ENCODE measurements at places on chromosomes 7 and 10.

DNA sequence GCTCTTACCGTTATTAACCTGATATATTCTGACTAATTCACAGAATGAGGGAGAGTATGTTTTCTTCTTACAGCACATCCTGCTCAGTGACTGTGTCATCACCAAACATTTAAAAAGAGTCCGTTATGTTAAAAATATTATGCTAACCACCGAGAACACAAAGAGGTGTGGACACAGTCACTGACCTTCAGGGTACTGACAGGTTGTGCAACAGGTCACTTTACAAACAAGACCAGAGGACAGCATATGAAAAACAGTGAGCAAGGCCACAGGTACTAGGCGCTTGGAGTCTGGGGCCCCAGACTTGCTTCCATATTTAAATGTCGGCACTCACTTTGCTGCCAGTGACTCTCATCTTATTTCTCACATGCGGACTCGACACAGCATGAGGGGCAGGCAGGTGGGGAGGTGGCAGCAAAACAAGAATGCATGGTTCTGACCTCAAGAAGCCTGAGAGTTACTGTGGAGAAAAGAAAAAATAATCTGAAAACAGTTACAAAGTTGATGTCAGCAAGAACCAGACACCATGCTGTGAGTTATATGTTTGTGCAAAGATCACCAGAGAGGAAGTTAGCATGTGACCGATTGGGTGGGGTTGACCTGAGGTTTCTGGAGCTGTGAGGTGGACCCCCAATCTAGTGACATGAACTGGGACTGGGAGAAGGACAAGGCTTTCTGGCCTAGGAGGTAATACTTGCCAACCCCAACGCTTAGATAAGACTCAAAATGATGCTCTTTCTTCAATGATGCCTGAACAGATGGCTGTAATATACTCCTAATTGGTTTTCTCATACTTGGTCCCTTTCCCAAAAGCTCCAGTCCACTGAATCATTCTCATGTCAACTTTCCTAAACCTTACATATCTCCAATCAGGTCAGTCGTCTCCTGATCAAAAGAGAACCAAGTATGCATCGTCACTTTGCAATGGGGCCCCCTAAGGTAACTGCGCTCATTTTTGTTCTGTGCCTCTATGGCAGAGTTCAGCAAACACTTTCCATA is 102.4 kb downstream of the HIPK2 start:
- DNase-seq: no peak

GRCh38 chr7:3157566-3158287 is 114.1 kb upstream of the CARD11 start:
- DNase-seq: no peak

DNA sequence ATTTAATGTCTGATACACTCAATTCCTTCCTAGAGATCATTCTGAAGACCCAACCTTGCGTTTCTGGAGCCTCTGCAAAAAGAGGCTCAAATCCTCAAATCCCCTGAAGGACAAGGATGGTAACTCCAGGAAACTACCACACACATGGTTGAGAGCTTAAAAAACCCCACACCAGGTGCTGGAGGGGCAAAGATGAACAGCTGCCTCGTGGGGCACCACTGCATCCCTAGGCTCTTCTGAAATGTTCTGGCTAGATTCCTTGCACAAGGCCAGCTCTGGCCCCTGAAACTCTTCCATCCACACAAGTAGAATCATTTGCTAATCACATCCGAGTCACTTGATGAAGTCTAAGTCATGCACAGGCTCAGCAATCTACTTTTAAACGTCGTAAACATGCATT is 286.6 kb downstream of the ELMO1 start:
- DNase-seq: no peak

DNA sequence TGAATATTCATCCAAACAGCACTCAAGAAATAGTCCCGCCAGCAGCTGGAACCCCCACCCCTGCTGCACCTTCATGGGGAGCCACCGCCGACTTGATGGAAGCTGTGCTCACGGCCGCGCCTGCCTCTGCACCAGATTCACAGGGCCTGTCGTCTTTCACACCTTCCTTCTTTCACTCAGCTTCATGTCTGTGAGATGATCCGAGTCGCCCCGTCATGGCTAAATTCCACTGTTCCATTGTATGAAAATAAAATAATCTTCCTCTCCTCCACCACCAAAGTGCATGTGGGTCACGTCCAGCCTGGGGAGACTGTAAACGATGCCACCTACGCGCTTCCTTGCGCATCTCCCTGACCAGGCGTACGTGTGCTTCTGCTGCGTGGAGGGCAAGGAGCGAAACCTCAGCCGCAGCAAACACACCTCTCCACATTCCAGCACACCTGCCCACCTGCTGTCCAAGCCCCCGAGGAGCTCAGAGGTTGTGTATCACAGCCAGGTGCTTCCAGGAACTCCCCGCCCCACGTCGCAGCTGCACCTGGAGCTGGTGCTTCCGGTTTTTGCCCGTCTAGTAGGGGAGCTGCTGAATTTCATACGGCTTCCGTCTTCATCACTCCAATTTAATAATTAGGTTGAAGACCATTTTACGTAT is 137.0 kb downstream of the PTPRN2 start:
- DNase-seq: no peak

GRCh38 chr7:121219026-121219425 is 109.8 kb upstream of the WNT16 start:
- no peak for DNase-seq

- DNase-seq: no peak
These were observed 52.0 kb upstream of the NKX6-2 start for GRCh38 chr10:132837905-132838304.

DNA sequence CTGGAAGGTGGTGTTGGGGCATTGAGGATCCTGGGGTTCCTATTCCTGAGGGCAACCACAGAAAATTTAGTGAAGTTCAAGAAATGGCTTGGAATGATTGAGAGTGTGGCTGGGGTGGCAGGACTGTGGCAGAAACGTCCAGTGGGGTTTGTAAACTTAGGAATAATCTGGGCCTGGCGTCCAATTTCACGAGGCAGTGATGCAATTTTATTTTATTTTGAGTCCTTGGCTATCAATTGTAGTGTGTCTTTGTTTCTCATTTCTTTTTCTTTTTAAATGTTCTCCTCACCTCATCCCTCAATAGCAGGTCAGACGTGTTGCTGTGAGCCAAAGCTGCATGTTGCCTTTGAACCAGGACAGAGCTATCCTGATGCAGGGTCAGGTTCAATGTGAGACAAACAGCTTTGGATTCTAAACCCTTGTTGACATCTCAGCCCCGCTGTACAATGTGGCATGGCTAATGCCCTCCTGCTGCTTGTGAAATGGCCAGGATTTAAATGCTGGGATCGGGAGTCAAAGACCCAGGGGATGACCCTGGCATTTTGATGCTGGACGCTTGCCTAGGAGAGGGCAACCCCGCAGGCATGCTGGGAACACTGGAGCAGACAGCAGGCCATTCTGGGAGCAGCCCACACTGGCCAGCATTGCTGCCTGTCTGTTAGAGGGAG is 64.8 kb downstream of the RBM20 start:
- no peak for DNase-seq

DNA sequence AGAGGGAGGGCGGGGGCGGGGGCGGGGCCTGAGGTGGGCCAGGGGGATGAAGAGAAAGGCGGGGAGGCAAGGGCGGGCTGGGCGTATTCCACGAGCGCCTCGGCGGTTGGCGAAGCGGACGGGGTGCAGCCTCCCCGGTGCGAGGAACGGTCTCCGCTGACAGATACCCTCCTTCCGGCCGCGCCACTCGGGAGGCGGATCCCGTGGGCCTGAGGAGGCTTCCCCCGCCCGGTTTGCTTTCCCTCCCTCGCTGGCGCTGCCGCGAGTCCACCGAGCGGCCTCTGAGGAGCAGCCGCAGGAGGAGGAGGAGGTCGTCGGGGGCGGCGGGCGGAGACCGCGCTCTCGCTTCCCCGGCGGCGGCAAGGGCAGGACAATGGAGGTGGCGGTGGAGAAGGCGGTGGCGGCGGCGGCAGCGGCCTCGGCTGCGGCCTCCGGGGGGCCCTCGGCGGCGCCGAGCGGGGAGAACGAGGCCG is at the start of gene TRIM24:
TRIM24 (plus strand) TSS at position 84 of the 473 bp plus-strand sequence; CDS start at position 374, 290 bp downstream.
- no peak for DNase-seq

DNA sequence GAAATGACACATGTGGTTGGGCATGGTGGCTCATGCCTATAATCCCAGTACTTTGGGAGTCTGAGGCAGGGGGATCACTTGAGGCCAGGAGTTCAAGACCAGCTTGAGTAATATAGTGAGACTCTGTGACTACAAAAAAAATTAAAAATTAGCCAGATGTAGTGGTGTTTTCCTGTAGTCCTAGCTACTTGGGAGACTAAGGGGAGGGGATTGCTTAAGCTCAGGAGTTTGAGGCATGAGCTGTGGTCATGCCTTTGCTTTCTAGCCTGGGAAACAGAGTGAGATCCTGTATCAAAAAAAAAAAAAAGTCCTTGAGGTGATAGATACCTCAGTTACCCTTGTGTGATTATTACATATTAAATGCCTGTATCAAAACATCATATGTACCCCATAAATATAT is 116.7 kb downstream of the SLC25A40 start:
- DNase-seq: no peak

GRCh38 chr10:73743327-73743904 is 756 bp upstream of the SEC24C start:
- DNase-seq: no peak

GRCh38 chr10:59363446-59363958 is 1.2 kb upstream of the FAM13C start:
- no peak for DNase-seq
